HT-29 (cell line): ENCODE measurements at places on chromosomes 2 and 18. TPM values are rescaled to one million over a fixed set of nuclear protein-coding genes. Genes with fewer than 3 reads are reported as not detected.

The MROH2A gene
- 2.4 and 2.8 TPM in 2 replicates for total RNA-seq

The DNER gene
- not detected in 2 replicates for total RNA-seq

The COL3A1 gene
- not detected in 2 replicates for total RNA-seq

GRCh38 chr2:101402630-101403029 lies 15.3 kb upstream of the CREG2 start:
- DNase-seq, result no peak

DNA sequence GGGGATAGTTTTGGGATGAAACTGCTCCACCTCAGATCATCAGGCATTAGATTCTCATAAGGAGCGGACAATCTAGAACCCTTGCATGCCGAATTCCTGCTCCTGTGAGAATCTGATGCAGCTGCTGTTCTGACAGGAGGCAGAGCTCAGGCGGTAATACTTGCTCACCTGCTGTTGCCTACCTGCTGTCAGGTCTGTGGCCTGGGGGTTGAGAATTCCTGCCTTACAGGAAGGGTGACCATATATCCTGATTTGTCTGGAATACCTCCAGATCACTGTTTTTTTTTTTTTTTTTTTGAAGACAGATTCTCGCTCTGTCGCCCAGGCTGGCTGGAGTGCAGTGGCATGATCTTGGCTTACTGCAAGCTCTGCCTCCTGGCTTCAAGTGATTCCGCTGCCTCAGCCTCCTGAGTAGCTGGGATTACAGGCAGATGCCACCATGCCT lies 21.7 kb downstream of the ACSL3 start:
- no peak for DNase-seq

- no peak for DNase-seq
Observed at GRCh38 chr2:234998404-234999211, 46.8 kb downstream of the SH3BP4 start.

DNA sequence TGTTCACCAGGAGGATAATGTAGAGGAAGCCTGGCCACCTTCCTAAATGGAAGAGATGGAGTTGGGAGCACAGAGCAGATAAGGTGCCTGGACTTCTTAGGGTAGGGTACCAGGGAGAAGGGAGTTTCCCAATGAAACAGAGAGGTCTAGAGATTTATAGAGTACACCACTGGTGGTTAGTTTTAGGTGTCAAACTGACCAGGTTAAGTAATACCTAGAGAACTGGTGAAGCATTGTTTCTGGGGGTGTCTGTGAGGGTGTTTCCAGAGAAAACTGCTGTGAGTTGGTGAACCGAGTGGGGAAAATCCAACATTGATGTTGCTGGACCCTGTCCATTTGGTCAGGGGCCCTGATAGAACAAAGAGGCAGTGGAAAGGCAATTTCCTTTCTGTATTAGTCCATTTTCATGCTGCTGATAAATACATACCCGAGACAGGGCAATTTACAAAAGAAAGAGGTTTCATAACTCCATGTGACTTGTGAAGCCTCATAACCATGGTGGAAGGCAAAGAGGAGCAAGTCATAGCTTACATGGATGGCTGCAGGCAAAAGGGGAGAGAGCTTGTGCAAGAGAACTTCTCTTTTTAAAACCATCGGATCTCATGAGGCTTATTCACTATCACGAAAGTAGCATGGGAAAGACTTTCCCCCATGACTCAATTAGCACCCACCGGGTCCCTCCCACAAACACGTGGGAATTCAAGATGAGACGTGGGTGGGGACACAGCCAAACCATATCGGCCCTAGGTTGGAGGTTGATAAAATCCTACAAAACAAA lies 260.8 kb downstream of the CBLN2 start:
- no peak for DNase-seq
